CD8-positive, alpha-beta memory T cell (primary cell): ENCODE measurements at places on chromosomes 2 and 18.

- DNase-seq: no peak
Measured at GRCh38 chr2:73910873-73911547, 15.7 kb upstream of the DGUOK start.

- peak; percentile 88 for DNase-seq
Measured at GRCh38 chr2:127408004-127408806, 10.0 kb upstream of the PROC start.

GRCh38 chr2:43737097-43737854 lies 36.6 kb upstream of the DYNC2LI1 start:
- DNase-seq: no peak

DNA sequence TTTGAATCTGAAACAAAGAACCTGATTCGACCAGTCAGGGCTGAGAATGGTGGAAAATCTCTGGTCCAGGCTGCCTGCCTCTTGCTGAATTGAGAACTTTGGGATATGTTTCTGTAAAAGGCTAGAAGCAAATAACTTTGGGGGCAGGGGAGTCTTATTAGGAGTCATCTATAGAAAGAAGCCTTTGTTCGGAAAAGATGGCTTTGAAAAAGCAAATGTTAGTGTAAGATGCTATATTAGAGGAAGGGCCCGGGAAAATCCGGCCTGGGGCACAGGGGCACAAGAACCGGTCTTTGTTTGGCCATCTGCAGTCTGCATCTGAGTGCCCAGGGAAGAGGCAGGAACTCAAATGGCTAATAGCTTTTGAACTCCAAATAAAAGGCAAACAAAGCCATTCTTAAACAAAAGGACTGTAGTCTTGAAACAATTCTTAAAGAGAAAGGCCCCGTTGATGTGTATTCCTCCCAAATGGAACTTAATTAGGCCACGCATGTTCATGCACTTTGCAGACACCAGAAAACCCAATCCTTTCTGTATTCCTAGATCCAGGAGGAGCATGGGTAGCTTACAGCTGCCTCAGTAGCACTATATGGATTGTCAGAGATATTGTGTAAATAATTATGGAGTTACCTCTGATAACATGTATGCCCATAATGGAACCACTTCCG lies 180.0 kb upstream of the ARL4C start:
- DNase-seq: no peak

DNA sequence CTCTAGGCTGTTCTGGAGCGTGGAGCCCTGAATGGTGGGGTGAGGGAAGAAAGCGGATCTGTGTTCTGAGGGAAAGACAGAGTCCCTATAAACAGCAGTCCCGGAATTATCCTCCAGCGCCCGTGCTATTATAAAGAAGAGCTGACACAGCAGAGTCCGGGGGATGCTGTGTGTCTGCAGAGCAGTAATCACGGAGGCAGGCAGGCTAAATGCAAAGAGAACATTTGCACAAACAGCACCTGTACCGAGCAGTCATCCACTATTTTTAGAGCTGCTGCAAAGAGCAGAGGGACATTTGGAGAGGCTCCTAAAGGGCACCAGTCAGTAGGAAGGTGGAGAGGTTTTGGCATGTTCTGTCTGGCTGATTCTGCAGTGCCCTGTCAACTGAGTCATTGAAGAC lies 293.8 kb upstream of the SLC14A2 start:
- no peak for DNase-seq

DNA sequence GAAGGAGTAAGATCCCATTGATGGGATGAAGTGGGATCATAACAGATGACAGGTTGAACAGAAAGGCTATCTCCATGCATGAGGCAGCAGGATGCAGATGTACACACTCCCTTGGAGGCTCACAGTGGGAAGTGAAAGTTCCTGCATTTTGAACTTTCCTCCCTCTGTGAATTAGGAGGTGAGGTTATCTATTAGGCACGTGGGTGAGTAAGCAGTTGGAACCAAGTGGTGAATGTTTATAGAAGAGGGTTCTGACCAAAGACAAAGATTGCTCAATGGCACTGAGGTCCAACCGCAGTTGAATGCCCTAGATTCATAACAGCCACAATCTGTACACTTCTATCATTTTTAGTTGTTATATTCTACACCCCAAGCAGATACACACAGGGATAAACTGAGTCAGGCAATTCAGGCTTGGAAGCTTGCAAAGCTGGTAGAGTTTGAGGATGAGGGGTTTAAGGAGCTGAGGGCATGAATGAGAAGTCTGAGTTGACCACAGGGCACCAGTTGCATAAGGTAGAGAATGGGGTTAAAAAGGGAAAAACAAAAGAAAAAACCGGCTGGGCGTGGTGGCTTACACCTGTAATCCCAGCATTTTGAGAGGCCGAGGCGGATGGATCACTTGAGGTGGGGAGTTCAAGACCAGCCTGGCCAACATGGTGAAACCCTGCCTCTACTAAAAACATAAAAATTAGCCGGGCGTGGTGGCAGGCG lies 7.1 kb upstream of the KCMF1 start:
- DNase-seq: no peak

DNA sequence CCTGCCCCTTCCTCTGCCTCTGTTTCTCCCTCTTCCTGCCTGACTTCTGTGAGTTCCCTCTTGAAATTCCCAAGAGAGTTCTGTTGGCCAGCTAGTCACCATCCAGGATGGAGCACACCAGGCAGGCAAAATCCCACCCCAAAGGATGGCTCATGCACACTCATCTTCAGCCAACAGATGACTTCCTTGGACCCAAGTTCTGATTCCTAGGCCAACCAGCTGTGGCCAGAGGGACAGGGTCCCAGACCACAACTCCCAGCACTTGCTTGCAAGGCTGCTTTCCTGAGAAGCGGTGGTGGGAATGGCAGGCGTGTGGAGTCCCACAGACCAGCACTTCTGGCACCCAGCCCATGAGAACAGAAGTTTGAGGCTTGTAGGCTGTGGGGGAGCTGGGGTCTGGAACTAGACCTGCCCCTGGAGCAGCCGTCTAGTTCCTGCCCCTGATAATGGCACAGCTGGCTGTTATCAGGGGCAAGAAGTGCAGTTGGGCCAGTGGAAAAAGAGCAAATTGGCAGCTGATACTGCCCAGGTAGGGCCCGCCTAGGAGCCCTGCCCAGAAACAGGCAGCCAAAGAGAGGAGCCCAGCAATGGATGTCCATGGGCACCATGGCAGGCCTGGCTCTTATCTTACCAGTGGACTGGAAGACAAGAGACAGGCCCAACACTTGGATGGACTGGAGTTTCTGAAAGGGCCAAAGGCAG lies 56.7 kb downstream of the CYP26B1 start:
- DNase-seq: no peak

DNA sequence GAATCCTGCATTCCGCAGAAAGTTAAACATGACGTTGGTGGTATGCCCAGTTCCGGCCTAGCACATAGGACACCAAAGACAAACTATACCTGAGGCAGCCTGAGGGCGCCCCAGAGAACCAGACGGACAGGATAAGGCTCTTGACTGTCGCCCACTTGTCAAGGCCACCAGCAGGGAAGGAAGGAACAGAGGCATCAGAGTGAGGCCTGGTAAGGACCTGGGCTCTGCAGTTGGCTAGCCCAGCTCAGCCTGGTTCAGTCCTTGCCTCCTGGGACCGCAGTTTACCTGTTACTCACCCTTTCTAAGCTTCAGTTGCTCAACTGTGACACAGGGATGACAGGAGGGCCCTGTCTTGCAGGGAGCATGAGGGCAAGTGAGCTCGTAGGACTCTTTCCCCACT lies 82.1 kb downstream of the ACTR2 start:
- no peak for DNase-seq

GRCh38 chr2:5725794-5726463 lies 33.7 kb downstream of the SOX11 start:
- DNase-seq: no peak

GRCh38 chr2:207724113-207724512 lies 12.7 kb downstream of the CCNYL1 start:
- no peak for DNase-seq

GRCh38 chr2:65751408-65751807 lies 319.0 kb upstream of the SPRED2 start:
- DNase-seq: no peak

DNA sequence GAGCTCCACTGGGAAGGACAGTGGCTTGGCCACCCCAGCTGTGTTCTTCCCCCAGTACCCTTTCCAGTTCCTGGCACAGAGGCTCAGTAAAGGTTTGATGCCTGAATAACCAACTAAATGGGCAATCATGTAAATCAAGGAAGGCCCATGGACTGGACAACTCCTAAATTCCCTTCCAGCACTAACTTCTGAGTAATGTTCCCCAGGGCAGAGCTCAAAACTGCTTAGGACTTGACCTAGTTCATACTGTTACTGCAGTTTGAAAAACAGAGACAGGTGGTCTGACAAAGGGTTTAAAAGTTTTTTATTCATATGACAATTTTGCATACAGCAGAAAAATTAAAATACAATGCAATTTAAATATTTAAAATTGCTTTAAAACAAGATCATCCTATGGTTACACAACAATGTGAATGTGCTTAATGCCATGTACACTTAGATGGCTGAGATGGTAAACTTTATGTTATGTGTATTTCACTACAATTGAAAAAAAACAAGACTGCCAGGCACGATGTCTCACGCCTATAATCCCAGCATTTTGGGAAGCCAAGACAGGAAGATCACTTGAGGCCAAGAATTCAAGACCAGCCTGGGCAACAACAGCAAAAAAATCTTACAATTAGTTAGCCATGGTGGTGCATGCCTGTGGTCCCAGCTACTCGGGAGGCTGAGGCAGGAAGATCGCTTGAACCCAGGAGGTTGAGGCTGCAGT lies 26.2 kb downstream of the PCBP1 start:
- DNase-seq: no peak

GRCh38 chr18:22093731-22094357 lies 75.5 kb upstream of the GATA6 start:
- no peak for DNase-seq

GRCh38 chr2:96323849-96324248 lies 1.3 kb upstream of the ITPRIPL1 start:
- DNase-seq: no peak

DNA sequence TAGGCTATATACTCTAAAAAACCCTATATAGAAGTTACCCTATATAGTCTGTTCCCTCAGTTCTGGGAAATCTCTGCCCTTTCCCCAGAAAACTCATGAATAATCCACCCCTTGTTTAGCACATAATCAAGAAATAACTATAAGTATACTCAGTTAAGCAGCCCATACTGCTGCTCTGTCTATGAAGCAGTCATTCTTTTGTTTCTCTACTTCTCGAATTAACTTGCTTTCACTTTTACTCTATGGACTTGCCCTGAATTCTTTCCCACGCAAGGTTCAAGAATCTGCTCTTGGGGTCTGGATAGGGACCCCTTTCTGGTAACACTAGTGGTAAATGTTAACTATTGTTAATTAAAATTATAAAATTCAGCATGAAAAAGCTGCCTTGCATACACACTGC lies 17.4 kb upstream of the AP1S3 start:
- no peak for DNase-seq

DNA sequence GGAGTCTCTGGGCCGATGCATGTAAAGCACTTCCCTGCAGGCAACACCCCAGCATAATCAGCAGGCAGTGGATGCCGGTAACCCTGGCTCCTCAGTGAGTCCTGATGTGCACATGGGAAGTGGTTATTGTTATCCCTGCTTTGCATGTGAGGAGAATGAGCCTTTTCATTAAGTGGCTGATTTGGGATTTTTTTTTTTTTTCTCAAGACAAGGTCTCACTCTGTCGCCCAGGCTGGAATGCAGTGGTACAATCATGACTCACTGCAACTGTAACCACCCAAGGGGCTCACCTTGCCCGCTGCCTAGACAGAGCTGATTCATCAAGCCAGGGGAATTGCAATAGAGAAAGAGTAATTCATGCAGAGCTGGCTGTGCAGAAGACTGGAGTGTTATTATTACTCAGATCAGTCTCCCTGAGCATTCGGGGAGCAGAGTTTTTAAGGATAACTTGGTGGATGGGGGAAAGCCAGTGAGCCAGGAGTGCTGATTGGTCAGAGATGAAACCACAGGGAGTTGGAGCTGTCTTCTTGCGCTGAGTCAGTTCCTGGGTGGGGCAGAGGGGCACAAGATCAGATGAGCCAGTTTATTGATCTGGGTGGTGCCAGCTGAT lies 95.4 kb downstream of the SOCS6 start:
- no peak for DNase-seq

- no peak for DNase-seq
Measured at GRCh38 chr2:66535574-66536289, 100.8 kb downstream of the MEIS1 start.

DNA sequence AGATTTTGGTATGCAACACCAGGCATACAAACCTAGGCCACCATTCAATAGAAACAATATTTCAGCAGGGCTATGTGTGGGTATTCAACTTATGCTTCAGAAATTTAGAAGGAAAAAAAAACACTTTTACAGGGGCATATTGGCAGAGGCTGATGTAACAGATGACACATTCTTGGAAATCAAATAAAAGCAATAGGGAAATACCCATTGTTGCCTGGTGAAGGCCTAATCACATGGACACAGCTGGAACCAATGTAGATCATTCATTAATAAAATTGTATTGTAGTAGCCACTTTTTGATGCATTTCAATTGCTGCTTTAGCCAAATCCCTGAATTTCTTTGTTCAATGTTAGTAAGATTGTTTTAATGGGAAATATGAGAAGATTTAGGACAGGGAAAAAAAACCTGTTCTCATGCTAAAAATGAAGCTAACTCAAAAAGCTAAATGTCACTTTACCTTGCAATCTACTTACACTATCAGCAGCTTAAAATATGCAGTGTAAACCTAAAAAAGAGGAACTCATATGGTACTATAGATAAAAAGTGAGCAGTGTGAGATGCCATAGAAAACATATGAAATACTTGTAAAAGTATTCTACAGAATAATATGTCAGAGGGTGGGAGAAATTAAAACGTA lies 289.4 kb downstream of the ZEB2 start:
- DNase-seq: no peak

DNA sequence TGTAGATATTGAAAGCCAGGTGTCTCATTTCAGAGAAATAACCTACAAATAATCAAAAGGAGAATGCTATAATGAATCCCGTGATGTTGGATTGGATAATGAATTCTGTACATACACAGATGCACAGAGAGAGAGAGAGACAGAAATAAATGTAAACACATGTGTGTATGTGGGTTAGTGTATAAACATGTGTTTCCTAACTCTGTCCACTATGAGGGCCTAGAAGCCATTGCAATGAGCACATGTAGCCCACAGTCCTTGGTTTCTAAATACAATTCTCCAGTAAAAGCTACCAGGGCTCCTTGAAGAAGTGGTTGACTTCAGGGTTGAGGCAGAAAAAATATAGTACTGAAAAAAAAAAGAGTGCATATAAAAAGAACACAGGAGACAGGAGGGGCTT lies 109.5 kb downstream of the INHBB start:
- no peak for DNase-seq

GRCh38 chr2:60118061-60118460 lies 435.4 kb downstream of the BCL11A start:
- no peak for DNase-seq

DNA sequence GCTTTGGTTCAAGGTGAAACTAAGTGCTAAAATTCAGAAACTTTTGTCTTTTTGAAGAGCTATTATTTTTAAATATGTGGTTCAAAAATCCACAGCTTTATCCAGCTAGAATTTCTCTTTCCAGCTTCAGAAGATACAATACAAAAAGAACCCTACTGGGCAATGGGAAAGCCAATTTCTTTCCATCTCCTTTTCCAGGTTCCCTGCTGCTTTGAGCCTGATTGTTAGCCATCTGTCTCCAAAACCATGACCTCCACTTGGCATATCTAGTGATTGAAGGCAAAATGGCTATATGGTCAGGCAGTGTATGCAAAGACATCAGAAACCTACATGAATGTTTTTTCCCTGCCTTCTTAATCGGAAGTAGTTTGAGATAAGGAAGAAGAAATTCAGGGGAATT lies 134.1 kb downstream of the KCNH7 start:
- DNase-seq: no peak
